Motor neuron (in vitro differentiated cells): ENCODE measurements at places on chromosomes 1 and 21. TPM values are rescaled to one million over a fixed set of nuclear protein-coding genes. Genes with fewer than 3 reads are reported as not detected.

- ATAC-seq, result no peak
Measured at GRCh38 chr1:88088481-88088880, 595.6 kb upstream of the PKN2 start.

DNA sequence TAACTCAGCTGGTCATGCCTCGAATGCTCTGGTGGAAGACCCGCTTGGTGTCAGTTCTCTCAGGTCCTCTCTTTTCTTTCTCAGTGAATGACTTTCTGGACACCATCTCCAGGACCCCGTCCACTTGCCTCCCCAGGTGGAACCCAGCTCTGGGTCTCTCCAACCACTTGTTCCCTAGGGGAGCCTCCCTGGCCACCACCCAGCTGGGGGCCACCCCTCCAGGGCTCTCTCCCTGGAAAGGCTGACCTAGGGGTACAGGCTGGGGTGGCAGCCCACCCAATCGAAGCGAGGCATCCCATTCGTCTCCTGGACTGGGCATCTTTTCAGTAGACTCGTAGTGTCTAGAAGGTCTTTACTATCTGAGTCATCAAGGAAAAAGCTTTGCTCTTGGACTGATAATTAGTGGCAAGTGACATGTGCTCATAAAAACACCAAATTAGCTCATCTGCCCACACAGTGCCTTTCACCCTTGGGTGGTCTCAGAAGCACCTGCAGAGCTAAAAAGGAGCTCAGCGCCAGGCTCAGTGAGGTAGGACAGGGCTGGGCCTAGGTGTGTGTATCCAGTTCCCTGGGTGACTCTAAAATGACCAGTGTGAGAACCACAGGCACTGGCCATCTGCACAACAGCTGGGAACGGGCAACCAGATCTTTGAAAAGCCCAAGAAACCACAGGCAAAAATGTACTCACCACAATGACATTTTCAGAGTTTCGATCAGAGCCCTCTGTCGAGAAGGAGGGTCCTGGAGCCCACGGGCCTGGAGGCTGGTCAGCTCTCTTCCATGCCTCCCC is 2.4 kb upstream of the PDXK start:
- no peak for ATAC-seq

GBP7 gene
- total RNA-seq, result not detected in 2 replicates

APOBEC4 gene
- 1.3 and 1.4 TPM in 2 replicates for total RNA-seq

CNTN2 gene
- total RNA-seq, result 22.6 and 27.5 TPM in 2 replicates

DNA sequence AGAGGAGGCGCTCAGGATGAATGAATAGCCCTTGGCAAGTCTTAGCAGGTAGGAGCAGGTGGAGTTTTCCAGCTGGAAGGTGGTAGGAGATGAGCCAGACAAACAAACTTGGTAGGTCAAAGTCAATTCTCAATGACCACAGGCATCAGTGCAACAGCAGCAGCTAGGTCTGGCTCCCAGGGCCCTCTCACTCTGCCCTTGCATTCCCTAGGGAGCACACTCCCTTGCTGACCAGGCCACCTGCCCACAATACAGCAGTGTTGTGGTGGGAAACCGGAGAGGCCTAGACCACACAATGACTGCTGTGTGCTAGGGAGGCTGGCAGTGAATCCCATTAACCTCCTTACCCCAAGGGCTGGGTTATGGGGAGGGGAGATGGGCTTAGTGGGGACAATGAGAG is 13.0 kb upstream of the PAQR6 start:
- ATAC-seq, result no peak

- peak; percentile 83 for ATAC-seq
Measured at GRCh38 chr1:36576118-36576517, 93.4 kb upstream of the CSF3R start.

DNA sequence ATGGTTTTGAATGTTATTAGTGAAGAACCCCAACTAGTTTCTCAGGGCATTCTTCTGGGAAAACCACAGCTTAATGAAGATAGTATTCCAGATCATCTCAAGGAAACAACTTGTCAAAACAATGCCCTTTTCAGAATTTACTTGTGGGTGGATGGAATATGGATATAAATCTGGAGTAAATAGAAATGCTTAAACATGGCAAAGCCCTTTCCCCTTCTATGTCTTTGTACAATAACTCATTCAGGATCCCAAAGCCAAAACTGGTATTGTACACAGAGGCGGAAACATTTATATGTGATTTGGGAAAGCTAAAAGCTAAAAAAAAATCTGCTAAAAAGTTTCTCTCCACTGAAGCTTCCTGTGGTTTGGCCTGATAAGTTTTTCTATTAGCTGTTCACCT is 55.5 kb upstream of the RGS5 start:
- ATAC-seq, result no peak

DNA sequence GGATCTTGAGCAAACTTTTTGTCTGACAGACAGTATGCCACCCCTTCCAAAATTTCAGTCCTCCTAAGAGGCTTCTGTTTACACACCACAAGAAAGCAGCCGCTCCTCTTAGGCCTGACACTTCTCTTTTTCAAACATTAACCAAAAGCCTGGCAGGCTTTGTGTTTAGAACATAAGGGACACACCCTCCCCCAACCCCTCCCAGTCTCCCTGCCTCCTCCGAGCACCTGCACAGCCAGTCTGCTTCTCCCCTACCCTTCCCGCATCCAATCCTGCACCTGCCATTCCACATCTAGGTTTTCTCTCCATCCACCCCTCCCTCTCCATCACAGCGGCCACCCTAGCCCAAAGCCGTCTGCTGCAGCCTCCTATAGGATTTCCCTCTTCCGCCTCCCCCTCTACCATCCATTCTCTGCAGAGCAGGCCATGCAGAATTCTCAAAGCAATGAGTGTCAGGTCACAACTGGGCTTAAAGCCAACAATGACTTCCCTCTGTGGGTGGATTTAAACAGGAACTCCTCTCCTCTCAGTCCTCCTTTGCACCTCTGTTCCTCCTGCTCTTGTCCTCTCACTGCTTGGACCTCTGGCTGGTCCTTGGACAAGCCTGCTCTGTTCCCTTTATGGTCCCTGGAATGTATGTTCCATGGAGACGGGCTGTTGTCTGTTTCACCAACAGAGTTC is 478.2 kb downstream of the NPHP4 start:
- ATAC-seq, result peak; percentile 10

DHX9 gene
- total RNA-seq, result 140 and 153 TPM in 2 replicates

DNA sequence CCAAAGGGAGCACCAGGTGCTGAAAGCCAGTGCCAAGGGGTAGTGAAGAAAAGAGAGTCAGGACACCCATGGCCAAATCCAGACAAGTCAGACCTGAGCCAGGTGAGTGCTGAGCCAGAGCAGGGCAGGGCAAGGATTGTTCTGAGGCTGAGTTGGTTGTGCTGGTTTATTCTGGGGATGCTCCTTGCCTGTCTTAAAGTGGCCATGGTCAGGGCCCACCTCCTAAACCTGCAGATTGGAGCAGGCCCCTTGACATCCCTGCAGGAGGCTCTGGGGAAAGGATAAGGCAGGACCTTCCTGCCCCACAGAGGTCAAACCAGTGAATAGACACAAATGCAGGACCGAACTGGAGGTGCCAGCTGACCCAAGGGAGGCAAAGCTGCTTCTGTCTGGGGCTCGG is 138.4 kb downstream of the HIVEP3 start:
- no peak for ATAC-seq

DNA sequence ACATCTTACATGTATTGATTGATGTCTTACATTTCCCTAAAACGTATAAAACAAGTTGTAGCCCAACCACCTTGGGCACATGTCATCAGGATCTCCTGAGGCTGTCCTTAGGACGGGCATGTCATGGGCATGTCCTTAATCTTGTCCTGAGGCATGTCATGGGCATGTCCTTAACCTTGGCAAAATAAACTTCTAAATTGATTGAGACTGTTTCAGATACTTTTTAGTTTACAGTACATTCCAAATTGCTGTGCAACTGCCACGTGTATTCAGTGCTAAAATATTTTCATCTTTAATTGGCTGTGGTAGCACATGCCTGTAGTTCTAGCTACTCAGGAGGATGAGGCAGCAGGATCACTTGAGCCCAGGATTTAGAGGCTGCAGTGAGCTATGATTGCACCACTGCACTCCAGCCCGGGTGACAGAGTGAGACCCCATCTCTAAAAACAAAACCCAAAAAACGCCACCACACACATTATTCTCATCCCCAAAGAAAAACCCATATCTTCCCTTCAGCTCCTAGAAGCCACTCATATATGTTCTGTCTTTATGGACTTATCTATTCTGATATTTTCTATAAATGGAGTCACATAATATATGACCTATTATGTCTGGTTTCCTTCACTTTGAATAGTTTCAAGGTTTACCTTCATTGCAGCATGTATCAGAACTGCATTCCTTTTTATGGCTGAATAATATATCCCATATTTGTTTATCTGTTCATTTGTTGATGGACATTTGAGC is 96.0 kb upstream of the BTG3 start:
- ATAC-seq, result no peak

CA6 gene
- 0.39 TPM in 1 of 2 replicates, not detected in the other for total RNA-seq

DNA sequence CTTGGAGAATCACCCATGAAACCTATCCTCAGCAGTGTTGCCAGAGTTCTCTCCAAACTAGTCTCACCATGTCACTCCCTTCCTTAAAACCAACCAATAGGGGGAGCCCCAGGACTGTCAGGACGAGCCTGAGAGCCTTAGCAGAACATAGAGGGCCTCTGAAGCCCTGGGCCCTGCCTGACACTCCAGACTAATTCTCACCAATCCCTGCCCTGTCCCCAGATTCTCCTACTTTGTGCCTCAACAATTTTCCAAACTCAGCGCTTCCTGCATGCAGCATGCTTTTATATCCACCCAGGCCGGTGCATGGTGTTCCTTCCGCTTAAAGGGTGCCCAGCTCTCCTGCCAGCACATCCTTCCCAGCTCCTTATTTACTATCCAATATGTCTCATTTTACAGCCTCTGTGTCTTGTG is 42.7 kb downstream of the HSD3B1 start:
- ATAC-seq, result peak; percentile 90
